ENCODE measurements at places on chromosomes 13 and 19.

- no peak for DNase-seq
Measured at GRCh38 chr13:20526664-20527063, 1.0 kb upstream of the CRYL1 start.

DNA sequence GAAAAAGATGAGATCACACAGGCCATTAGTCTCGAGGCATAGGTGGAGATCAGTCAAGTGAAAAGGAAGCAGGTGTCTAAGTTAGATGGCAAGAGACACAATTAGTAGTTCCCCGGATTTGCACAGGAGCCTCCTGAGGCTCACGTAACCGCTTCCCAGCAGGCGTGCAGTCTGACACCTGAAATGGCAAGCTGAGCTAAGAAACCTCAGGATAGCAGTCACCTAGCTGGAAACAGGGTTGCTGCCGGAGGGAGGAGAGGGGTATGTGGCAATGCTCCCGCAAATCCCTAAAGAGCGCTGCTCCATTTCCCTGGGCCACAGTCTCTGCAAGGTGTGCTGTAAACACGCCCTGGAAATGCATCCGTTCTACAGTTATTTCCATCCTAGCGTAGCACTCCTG is 1151.0 kb downstream of the DIAPH3 start:
- DNase-seq, result no peak

GRCh38 chr19:17468302-17469091 is 1.8 kb upstream of the SLC27A1 start:
- no peak for DNase-seq

DNA sequence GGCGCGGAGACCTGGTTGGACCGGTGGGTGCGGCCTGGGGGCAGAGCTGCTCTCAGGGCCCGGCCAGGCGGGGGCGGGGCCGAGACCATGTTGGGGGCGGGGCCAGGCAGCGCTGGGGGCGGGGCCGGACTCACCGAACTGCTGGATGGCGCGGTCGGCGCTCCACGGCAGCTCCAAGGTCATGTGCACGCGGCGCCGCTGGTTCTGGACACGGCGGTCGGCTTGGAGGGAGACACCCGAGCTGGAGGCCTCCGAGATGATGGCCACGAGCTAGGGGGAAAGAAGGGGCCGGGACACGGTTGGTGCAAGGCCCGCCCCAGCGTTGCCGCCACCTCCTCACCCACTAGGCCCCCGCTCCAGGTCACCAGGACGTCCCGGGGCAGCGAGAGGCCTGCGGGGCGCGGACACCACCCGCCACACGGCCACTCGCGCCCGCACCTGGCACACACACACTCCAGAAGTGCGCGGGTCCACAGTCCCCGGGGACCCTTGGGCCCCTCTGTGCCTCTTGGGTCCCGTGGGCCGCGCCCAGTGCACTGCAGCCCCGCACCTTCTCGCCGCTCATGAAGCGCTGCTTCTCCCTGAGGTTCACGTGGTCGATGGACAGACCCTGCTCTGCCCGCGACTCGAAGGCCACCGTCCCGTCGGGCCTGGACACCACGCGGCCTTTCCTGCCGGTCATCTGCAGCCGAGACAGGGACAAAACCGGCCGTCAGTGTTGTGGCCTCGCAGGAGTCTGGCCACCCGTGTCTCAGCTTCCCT is 8.7 kb downstream of the GPX4 start:
- no peak for DNase-seq

DNA sequence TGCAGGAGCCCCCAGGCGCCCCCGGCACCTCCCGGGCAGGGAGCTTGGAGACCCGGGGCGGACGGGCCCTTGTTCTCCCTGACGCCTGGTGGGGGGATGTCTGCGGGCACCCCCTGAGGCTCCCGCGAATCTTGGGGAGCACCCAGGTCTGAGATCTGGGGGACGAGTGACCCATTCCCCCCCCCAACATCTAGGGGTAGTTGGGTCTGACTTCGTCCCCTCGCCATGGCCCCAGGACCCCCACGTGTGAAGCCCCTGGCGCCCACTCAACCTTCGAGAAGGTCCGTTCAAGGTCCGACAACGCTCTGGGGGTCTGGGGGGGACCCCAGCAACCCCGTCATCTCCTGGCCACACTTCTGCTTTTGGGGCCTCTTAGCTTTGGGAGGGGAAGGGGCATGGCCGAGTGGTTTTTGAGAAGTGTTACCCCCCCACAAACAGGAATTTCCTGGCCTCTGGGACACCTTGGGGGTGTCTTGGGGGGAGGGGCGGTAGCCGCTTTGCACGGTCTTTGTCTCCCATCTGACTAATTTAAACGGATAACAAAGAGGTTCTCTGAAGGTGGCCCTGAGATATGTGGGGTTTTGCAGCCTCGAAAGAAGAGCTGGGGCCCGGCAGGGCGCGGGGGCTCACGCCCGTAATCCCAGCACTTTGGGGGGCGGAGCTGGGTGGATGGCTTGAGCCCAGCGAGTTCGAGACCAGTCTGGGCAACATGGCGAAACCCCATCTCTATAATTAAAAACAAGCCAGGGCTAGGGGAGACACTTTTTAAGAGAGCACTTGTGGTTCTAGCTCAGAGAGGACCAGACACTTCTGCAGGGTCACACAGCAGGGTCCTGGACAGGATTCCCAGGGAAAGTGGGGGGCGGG is 608 bp downstream of the CNN2 start:
- DNase-seq, result peak; percentile 47

GRCh38 chr19:48540110-48540509 is 11.9 kb upstream of the SULT2B1 start:
- DNase-seq, result no peak

GRCh38 chr19:2782329-2782935 is 641 bp downstream of the SGTA start:
- no peak for DNase-seq
